ENCODE measurements at places on chromosomes 16 and 17.

- DNase-seq, result no peak
These were observed at the start of gene AKTIP for GRCh38 chr16:53502331-53503269. AKTIP (minus strand) TSS chr16:53503209; CDS start chr16:53500259, 2,950 bp downstream.

- no peak for DNase-seq
These were observed 15.6 kb downstream of the HIGD1B start for GRCh38 chr17:44863061-44863918.

DNA sequence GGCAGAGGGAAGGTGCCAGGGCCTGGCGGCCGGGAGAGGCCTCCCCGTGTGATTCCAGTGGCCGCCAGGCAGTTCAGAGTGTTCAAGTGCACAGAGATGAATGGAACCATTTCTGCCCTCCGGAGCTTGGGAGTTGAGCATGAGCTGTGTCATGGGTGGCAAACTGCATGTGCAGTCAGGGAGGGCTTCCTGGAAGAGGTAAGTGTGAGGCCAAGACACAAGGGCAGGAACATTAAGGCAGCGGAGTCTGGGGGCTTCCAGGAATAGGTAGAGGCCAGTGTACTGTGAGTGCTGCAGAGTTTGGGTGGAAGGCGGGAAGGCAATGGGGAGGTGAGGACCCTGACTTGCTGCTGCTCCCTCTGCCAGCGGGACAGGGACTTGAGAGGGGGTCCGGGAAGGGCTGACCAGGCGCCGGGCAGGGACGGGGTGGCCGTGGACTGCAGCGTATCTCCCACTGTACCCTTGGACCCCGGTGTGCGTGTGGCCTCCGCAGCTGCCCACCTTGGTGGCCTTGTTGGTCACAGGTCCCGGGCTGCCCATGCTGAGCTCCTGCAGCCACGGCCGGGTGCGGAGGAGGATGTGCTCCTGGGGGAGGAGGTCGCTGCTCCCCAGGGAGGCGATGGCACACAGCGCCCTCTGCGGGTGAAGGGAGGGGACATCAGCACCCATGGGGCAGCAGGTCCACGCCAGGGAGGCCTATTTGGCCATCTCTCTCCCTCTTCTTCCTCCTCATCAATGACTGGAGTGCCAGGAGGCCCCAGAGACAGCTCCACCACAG, 7.5 kb upstream of the CEP131 start:
- DNase-seq, result no peak

DNA sequence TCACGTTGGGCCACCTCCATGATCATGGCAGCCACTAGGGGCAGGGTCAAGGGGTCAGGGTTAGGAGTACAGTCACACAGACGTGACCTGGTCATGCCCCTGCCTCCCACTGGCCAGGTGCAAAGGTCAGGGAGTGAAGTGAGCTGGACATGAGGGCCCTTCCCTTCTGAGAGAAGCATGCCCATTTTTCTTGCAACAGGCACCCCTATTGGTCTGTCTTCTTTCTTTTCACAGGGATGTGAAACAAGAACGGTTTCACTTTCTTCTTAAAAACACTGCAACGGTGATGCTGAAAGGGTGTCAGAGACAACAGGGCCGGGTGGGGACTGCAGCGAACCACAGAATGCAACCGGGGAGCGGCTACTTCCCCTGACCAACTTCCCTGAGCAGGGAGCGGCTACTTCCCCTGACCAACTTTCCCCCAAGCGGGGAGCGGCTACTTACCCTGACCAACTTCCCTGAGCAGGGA, 52.1 kb upstream of the DOC2B start:
- no peak for DNase-seq

- DNase-seq, result no peak
These were observed 2051.3 kb downstream of the TP53TG3F start for GRCh38 chr16:35510701-35511100.

DNA sequence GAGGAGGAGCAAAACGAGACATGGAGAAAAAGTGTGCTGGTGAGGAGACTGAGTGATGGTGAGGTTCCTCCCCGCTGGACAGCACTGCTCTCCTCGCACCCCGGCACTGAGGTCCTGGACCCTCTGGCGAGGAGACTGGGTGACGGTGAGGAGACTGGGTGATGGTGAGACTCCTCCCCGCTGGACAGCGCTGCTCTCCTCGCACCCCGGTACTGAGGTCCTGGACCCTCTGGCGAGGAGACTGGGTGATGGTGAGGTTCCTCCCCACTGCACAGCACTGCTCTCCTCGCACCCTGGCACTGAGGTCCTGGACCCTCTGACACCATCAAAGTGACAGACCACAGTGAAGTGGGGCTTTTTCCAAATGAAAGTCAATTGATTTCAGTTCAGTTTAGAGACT, 10.9 kb downstream of the PITPNA start:
- no peak for DNase-seq

GRCh38 chr16:5616841-5617240, 519.2 kb upstream of the EEF2KMT start:
- no peak for DNase-seq

DNA sequence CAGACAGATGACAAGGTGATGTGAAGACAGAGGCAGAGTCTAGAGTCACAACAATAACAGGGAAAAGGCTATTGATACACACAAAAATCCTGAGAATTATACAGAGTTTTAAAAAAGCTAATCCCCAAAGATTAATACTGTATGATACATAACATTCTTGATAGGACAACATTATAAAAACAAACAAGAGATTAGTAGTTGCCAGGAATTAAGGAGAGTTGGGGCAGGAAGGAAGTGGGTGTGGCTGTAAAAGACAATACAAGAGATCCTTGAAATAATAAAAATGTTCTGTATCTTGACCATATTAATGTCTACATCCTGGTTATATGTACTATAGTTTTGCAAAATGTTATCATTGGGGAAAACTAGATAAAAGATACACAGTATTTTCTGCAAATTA, 309.5 kb upstream of the PMFBP1 start:
- DNase-seq, result no peak

DNA sequence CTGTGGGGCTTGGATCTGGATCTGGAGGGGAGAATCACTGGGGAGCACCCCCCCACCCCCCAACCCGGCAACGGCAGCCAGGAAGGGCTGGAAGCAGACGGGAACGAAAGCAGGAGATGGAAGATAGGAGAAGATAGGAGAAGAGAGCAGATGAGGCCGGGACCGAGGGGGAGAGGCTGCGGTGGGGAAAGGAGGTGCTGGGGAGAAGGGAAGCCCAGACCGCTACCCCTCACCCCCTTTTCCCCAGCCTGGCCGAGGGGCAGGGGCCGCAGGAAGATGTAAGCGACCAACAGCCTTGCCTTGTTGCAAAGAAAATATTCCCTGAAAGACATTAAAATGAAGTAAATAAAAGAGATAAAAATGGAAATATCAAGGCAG, 26.8 kb upstream of the CBFA2T3 start:
- DNase-seq, result no peak

DNA sequence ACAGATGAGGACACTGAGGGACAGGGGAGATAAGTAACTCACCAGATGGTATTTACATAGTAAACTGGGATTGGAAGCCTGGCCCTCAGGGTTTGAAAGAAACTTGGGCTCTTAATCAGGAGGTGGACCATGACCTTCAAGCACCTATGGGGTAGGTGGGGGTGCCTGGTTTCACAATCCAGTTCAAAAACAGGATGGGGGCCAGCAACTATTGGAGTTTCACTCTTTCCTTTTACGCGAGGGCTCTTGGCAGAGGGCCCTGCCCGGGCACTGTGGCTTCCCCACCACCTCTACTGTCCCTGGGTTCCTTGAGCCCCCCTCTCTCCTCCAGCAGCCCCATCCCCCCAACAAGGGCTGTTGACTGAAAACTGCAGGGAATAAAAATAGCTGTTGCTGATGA, 11.3 kb upstream of the PRR29 start:
- no peak for DNase-seq

DNA sequence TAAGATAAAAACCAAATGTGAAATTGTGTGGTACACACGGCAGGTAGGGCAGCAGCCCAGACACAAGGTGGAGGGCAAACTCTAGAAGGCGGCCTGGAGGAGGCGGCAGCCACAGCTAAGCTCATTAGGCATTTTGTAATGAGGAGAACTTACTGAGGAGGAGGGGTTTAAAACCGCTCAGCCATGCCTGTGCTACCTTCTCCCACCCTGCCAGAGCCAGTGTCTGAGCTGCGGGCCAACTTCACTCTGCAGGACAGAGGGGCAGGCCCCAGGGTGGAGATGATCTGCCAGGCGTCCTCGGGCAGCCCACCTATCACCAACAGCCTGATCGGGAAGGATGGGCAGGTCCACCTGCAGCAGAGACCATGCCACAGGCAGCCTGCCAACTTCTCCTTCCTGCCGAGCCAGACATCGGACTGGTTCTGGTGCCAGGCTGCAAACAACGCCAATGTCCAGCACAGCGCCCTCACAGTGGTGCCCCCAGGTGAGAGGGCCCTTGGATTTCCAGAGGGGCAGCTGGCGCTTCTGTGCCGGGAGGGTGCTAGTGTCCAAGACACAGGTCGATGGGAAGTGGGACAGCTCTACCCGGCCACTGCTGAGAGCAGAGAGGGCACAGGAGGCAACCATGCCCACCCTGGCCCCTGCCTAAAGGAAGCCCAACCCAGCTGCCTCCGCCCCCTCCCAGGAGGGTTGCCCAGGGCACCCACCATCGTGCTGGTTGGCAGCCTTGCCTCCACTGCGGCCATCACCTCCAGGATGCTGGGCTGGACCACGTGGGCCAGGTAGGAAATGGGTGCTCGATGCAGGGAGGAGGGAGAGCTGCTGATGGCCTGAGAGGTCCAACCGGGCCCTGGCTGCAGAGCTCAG, 4.3 kb upstream of the SYNGR2 start:
- DNase-seq, result no peak

DNA sequence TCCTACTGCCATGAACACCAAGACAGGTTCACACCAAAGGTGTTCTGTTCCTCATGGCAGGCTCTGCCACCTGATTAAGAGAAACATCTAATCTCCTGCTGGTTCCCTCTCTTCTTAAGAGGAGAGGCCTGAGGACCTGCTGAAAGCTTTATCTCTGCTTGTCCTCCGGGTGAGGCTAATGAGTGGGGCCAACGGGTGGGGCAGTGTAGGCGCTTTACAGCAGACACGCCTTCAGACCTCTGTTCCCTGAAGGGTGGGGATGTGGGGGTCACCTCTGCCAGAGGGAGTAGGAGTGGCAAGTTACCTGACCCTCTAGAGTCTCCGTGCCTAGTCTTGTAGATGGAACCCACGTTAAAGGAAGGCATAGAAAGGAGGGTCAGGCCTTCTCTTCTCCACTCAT, 4.2 kb upstream of the MRM1 start:
- no peak for DNase-seq

- DNase-seq, result no peak
These were observed 18.2 kb downstream of the ALOX15 start for GRCh38 chr17:4623249-4623648.

- DNase-seq, result no peak
These were observed 221.3 kb downstream of the CDH11 start for GRCh38 chr16:64900517-64900916.

DNA sequence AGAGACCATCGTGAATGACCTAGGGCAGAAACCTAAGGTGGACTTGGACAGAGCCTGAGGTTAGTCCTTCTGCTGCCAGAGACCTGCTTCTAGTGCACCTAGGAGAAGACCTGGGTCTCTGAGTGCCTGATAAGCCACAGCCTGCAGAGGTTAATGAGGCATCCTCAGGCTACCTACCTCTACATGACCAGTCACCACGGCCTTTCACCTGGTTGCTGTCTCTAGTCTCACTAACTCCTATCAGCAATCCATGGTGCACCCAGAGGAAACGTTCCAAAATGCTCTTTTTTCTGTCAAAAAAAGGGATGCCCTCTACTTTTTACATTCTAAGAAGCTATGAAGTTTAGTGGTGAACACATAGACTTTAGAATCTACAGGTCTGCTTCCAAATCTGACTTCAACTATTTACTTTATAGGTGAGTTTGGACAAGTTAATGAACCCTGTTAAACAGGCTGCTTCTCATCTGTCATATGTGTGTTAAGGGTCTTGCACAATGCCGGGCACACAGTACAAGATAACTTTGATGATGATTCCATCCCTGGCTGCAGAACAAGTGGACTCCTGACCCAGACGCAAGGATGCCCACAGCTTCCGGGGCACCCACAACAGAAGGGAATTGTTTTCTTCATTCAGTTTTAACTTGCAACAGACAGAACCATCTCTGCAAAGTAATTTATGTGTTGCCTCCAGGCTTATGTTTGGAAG, 469.9 kb upstream of the CDH5 start:
- no peak for DNase-seq

GRCh38 chr17:27576477-27577083, 54.4 kb upstream of the LGALS9 start:
- no peak for DNase-seq

- DNase-seq, result no peak
These were observed 403.0 kb upstream of the ASIC2 start for GRCh38 chr17:33696102-33696501.

DNA sequence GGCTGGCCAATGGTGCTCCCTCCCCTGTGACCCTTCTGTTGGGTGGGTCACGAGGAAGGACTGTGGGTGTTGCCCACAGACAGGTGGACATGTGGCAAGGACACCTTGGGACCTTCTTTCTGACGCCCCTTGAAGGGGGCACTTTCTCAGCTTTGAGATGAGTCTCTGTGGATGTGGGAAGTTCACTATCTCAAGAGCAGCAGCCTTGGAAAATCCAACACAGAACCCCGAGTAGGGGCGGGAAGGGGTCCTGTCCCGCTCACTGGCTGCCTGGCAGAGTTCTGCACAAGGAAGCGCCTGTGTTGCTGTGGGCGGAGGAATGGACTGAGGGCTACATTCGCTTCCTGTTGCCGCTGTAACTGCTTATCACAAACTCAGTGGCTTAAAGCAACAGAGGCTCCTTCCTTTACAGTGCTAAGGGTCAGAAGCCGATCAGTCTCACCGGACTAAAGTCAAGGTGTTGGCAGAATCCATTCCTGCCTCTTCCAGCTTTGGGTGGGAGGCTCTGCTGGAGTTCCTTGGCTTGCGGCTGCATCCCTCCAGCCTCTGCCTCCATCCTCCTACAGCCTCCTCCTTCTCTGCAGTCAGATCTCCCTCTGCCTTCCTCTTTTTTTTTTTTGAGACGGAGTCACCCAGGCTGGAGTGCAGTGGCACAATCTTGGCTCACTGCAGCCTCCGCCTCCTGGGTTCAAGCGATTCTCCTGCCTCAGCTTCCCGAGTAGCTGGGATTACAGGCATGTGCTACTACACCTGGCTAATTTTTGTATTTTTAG, 305.2 kb downstream of the SEC14L1 start:
- DNase-seq, result no peak

DNA sequence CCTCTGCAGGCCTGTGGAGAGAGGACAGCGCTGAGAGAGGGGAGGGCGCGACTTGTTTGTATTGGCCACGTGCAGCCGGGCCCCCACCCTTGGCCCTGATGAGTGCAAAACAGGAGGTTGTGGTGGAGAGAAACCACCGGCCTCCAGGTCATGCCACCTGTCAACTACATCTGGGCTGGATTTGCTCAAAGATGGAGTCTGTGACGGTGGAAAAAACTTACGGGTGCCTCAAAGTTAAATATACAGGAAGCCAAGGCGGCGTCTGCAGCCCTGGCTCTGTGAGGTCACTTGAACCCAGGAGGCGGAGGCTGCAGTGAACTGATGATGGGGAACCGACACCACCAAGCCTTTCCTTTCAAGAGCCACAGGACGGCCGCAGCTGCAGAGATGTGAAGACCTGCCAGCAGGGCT, 15.7 kb downstream of the C16orf74 start:
- DNase-seq, result peak; percentile 70
